ENCODE measurements at places on chromosomes 4 and X.

- no peak for DNase-seq
These were observed 635.6 kb downstream of the STPG2 start for GRCh38 chr4:97507587-97508245.

DNA sequence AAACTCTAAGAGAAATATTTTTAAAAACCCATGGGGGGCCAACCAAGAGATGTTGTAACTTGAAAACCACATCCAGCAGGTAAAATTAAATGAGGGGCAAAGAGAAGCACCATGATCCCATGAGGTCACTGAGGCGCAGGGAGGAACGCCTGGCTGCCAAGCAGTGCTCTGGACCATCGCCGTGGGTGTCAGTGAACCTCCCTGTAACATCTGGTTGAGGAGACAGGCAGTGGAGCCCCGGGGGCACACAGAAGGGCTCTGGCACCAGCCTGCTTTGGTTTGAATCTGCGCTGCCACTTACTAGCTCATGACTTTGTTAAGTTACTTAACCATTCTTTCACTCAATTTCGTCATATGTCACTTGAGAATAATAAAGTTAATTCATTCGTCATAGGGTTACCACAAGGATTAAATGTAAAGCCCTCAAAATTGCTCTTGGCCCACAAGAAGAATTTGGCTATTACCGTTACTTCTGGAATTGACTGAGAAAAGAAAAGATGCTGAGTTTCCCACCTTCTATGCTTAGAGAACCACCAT, 41.6 kb upstream of the SLC25A4 start:
- no peak for DNase-seq

DNA sequence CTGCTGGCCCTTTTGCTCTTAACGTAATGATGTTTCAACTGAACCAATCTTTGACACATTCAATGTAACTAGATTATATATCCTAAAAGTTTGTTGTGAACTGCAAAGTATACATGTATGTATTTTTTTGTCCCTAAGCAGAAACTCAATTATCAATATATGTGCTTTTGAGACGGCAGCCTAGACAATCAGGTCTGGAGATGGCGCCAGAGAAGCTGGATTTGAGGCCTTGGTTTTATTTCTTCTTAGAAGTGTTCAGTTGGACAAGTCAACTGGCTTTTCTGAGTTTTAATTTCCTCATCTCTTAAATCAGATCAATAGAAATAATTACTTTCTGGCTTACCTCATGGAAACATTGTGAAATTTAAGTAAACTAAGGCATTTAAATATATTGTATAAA, 62.5 kb downstream of the DCAF8L1 start:
- no peak for DNase-seq

- DNase-seq, result no peak
These were observed 405.8 kb upstream of the HTR2C start for GRCh38 chrX:114178126-114178525.

DNA sequence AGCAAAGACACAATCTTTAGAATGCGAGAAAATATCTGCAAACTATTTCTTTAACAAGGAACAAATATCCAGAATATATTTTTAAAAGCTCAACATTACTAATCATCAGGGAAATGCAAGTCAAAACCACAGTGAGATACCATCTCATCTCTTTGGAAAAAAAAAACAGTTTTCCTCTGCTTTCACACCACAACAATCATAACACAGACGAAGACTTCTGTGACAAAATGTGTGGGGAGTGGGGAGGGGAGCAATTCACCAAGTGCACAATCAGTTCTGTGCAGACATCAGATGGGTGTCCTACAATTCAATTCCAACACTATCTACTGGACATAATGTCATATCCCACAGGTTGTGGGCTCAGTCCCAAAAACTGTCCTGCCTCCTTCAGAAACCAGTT, 293.2 kb upstream of the SLC7A11 start:
- no peak for DNase-seq

- DNase-seq, result peak; percentile 26
These were observed 205.9 kb downstream of the RAPGEF2 start for GRCh38 chr4:159308566-159309340.

GRCh38 chrX:153592966-153593688, 5.8 kb downstream of the CCNQ start:
- DNase-seq, result no peak

- peak; percentile 52 for DNase-seq
These were observed 31.4 kb upstream of the SLC25A31 start for GRCh38 chr4:127698789-127699200.

DNA sequence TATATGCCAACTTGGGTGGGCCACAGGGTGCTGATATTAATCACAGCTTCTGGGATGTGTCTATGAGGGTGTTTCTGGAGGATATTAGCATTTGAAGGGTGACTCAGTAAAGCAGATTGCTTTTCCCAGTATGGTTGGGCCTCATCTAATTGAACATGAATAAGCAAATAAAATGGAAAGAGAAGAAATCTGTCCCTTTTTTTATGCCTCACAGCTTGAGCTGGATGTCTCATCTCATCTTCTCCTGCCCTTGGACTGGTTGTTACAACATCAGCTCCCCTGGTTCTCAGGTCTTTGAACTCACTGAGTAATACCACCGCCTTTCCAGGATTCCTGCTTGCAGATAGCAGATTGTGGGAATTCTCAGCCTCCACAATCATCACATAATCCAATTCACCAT, 1149.2 kb downstream of the PCDH18 start:
- DNase-seq, result no peak

GRCh38 chr4:168765322-168765721, 244.7 kb downstream of the CBR4 start:
- no peak for DNase-seq

DNA sequence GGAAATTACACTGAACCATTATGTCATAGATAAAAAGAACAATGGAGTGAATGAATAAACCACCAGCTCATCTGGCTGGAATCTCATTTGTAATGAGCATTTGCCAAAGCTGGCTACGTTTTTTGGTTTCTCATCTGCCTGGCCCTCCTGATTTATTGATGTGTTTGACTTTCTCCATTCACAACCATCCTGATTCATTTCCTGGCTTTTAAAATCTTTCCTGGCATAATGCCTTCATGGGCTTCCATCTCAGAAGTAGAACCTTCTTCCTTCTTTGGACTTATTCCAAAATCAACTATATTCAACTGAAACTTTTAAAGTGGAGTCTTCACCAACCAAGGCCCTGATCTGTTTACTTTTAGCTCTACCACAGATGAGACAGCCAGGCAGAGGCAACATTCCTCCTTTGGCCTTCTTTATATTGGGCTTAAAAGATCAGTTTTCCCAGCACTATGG, 36.0 kb upstream of the ARSJ start:
- no peak for DNase-seq

DNA sequence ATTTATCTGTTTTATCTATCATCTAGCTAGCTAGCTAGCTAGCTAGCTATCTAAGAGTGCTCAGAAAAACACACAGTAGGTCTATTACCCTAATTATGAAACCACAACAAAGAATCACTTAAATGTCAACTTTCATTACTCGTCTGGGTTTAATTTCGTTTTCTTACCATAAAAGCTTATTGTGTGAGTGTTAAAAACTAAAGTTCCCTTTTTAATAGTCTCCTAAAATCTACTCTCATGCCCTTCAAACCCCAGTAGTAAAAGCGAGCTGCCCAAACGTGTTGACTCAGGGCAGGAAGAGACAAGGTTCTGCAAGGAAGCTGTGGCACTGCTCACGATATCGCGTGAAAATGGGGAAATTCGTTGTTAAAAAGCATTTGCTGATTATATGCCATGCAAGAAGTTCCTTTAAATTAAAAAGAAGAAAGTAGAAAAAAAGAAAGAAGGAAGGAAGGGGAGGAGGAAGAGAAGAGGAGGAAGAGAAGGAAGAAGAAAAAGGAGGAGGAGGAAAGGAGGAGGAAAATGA, 595 bp downstream of the MBNL3 start:
- DNase-seq, result peak; percentile 23

DNA sequence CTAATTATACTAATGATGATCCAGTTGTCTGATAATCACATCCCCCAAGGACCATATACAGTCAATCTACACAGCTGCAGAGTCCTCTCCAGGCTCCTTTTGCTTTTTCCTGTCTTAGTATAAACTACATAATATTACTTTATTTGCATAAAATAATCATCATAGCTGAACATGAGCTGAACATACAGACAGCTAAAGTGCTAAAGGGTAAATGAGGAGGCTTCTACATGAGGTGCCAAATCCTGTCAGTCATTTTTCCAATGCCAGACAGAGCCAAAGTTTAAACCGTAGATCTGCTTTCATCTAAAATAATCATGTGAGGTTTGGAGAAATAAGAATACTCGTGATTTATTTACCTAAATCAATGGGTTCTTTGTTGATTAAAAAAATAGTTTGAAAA, 1530.1 kb upstream of the PABPC4L start:
- no peak for DNase-seq

GRCh38 chr4:60805500-60806313, 394.4 kb upstream of the ADGRL3 start:
- DNase-seq, result peak; percentile 2

DNA sequence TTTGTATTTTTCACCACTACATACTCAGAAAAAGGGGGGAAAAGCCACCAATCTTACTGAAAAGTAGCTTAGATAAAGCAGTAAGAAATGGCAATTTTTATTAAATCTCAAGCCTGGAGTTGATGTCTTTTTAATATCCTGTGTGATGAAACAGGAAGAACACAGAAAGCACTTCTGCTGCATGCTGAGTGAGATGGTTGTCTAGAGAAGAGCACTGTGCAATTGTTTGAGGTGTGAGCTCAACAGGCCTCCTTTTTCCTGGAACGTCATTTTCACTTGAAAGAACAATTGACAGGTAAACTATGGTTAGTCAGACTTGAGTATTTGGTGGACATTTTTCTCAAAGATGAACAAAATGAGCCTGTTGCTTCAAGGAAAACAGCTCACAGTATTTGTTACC, 73.9 kb downstream of the RTL5 start:
- DNase-seq, result no peak

- DNase-seq, result no peak
These were observed 20.0 kb downstream of the RHOH start for GRCh38 chr4:40216622-40217366.

- DNase-seq, result no peak
These were observed 40.7 kb downstream of the TEC start for GRCh38 chr4:48228949-48229348.

- DNase-seq, result no peak
These were observed 935.7 kb downstream of the RAPGEF2 start for GRCh38 chr4:160038615-160039014.

GRCh38 chr4:99504804-99505502, 5.9 kb upstream of the C4orf17 start:
- peak; percentile 4 for DNase-seq

DNA sequence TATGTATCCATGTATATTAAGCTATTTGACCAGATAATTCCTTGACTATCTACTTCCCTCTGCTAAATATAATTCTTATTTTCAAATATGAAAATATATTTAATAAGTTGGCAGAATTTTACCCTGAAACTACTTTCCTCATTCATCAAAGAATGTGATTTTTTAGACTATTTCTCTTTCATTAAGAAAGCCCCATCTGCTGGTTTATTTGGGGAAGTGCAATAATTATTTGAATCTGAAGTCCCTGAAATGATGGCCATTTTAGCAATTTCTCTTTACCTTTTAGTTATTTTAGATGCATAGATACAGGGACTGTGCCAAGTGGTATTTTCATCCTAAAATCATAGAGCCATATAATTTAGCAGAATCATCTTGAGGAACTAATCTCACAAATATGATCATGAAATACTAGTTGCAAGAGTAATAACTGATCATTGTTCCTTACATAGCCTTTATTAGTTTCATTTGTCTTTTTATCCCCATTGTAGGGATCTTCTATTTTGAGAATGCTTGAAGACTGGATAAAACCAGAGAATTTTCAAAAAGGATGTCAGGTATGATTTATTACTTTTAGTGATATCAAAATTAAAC, 39.0 kb downstream of the ENPEP start:
- no peak for DNase-seq

GRCh38 chr4:54095110-54095825, 4.7 kb upstream of the GSX2 start:
- no peak for DNase-seq

- peak; percentile 14 for DNase-seq
These were observed 326.4 kb downstream of the PPP3CA start for GRCh38 chr4:101020956-101021355.

- no peak for DNase-seq
These were observed 132.3 kb downstream of the NDST4 start for GRCh38 chr4:114980932-114981708.

- no peak for DNase-seq
These were observed 765 bp downstream of the ENOPH1 start for GRCh38 chr4:82430964-82431745.

DNA sequence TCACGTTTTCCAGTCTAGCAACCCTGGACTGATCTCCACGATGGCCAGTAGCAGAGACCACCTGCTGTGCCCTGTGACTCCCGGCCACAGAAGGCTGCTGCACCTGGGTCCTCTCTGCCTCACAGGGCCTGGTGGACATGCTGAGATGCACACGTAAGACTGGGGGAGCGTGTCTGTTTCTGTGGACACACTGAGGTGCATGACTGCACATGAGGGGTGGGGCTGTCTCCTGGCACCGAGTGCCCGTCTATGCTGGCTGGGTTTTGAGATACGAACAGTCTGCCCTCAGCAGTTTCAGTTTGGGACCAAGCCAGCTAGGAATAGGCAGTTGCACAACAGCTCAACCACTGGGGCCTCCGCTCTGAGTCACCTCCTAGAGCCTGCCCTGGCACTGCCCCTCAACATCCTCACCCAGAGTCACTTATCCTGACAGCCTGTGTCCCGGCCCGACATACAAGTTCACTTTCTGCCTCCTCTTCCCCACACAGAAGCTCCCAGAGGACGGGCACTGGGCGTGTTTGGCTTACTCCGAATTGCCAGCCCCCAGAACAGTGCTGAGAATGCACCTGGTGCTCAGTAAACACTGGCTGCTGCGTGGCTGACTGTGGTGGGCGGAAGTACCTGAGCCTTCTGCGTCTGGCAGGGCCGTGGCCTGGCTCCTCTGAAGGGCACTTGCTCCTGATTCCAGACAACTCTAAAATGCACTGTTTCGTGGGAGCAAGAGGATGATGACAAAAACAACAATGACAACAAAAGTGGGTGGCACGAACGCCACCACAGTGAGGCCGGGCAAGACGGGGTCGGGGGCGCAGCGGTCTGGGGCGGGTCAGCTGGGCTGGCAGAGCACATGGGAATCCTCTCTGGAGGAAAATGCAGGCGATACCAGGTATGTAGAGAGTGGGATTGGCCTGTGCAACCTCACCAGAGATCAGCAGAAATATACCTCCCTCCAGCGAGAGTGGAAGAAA, 30.9 kb downstream of the RNF212 start:
- no peak for DNase-seq

DNA sequence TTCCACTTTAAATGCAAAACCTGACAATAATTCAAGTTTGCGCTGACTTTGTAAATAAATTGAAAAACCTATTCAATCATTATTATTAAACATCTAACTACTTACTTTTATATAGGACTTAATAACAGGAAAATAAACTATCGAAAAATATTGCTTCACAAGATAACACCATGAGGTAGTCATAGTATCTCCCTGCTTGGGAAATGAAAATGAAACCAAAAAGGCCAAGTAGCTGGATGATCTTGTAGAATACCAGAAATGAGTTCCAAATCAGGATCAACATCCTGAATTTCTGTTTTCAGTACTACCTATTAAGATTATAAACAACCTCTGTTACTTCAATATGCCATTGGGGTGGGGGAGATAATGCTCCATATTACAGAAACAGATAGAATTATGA, 58.9 kb downstream of the CHIC2 start:
- DNase-seq, result no peak
